ENCODE measurements at places on chromosomes 2 and 18.

GRCh38 chr2:108061439-108062042 is 75.2 kb downstream of the SLC5A7 start:
- DNase-seq: no peak

DNA sequence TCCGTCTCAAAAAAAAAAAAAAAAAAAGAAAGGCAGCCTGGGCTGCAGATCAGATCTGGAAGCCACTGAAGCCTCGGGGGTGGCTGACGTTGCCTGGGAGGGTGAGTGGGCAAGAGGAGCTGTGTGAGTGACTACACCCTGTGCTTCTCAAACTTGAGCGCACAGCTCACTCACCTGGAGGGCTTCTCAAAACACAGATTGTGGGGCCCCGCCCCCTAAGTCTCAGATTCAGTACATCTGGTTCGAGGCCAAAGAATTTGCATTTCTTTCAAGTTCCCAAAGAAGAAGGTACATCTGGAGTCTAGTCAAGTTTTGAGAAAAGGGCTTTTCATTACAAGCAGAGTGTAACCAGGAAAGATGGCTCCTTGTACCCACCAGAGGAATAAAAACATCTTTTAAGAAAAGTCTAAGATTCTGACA is 97.7 kb upstream of the CAB39 start:
- DNase-seq: no peak

DNA sequence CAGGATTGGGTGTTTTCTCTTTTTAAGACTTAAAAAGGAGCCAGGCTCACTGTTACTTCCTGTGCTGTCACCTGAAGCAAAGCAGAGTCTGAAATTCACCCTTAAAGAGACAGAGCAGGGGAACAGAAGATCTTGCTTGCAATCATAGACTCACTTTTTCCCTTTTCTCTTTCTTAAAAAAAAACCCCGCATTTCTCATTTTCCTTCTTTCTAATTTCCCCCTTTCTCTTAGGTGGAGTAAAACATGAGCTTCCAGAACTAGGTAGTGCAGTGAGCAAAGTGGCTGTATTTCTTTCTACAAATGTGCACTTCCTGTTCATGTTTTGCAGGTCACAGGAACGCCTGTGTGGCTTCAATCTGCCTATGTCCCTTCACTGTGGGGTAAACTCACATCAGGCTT is 381.2 kb downstream of the LPIN1 start:
- DNase-seq: no peak

DNA sequence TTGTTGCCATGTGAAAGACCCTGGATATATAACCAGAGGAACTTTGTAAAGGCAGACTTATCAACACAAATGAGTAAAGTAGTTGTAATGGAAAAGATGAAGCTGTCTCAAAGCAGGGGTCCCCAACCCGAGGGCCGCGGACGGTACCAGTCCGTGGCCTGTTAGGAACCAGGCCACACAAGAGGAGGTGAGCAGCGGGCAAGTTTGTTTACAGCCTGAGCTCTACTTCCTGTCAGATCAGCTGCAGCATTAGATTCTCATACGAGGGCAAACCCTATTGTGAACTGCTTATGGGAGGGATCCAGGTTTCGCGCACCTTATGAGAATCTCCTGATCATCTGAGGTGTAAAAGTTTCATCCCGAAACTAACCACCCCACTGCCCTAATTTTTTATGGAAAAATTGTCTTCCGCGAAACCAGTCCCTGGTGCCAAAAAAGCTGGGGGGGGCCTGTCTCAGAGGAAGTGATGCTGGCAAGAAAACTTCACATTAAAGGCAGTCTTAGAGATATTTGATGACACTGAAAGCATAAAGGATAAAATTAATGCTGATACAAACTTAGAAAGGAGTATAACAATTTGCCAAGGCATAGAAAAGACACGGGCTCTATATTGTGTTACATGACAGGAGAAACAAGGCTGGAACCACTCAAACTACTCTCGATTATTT is 57.5 kb upstream of the MSTN start:
- no peak for DNase-seq

- no peak for DNase-seq
Measured at GRCh38 chr18:24160086-24160485, 21.2 kb downstream of the CABYR start.

- DNase-seq: no peak
Measured at GRCh38 chr18:24778810-24779418, 318.5 kb downstream of the HRH4 start.

- DNase-seq: no peak
Measured at GRCh38 chr2:229267080-229267479, 4.0 kb downstream of the PID1 start.

DNA sequence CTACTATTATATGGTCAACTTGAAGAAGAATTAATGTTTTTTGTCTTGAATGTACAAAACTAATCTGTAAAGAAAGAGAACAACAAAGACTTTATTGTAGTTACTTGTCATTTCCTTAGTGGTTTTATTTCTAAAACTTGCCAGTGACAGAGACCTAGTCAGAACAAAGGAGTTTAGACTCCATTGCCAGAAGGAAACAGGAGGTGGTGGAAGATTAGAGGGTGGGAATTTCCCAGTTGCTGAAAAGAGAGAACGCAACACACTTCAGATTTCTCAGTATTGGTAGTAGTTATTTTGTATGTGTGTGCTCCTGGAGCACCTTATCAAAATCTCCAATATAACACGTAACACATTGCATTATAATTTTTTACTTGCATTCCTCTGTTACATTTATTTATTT is 81.4 kb downstream of the CDCA7 start:
- DNase-seq: no peak

- no peak for DNase-seq
Measured at GRCh38 chr2:237549643-237550415, 16.5 kb upstream of the PRLH start.

DNA sequence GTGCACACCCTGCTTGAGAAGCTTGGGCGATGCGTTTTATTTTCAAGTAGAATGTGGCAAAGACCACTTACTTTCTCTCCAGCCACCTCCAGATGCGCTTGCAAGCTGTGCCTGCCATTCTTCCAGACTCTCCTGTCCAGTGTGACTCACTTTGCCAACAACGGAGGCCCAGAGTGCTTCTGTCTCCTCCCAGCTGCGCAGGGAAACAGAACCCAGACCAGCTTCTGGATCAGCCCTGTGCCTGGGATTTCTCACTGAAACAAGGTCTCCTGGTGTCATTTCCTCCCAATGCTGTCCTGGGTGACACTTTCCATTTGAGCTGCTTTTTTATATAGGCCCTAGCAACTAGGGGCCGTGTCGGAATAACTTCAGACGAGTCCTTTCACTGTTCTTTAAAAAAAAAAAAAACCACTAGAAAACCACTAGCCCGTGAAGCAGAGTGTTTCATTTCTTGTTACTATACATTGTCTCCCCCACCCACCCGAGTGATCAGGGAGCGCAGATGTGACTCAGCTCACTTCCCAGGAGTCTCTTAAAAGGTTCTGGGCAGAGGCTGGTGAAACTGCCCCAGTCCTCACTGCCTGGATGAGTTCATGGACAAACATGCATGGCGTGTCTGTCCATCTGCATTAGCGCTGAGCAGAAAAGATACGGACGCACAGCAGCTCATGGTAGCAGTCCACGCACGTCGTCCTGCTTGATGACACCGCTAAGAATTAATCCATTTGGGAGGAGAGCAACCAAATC is 25.3 kb upstream of the RPL31 start:
- peak; percentile 81 for DNase-seq

DNA sequence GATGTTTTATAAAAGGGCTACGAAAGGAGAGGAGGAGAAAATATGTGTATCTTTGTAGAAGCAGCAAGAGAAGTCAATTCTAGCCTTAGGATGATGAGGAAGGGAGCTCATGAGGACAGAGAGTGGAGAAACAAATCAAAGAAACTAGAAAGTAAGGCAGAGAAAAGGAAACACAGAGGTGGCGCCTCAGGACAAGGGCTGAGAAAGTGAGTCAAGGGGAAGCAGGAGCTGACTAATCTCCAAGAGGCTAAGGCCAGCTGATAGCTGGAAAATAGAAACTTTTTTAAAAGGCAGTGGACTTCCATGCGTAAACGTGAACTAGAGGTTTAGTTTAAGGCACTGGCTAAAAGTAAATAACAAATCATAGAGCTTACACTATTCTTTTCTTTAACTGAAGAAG is 173.3 kb downstream of the ANKRD44 start:
- peak; percentile 20 for DNase-seq

- DNase-seq: no peak
Measured at GRCh38 chr2:39210846-39211245, 32.9 kb downstream of the CDKL4 start.

Data from RCC 7860 (cell line).